ENCODE measurements at places on chromosomes 12 and 14.

DNA sequence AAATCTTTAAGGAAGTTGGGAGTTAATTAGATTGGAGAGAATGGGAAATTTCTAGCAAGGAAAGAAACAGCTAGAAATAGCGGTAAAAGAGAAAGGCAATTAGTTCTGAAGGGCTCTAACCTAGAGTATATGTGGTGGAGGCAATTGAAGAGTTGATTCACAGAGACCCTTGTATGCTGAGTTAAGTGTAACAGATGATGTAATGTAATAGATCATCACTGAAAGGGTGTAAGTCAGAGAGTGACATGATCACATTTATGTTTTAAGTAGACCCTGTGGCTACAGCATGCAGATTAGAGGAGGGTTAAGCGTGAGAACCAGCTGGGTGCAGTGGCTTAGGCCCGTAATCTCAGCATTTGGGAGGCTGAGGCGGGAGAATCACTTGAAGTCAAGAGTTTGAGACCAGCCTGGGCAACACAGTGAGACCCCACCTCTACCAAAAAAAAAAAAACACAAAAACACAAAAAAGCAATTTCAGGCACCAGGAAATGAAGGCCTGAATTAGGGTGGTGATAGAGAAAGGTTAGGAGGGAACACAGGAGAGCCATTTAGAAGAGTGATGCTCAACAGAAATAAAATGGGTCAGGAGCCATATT, 3.0 kb downstream of the RBP5 start:
- DNase-seq: no peak

- no peak for DNase-seq
These were observed 112.5 kb upstream of the MED13L start for GRCh38 chr12:116389990-116390389.

GRCh38 chr14:104239185-104239775, 100.9 kb downstream of the KIF26A start:
- DNase-seq: no peak

DNA sequence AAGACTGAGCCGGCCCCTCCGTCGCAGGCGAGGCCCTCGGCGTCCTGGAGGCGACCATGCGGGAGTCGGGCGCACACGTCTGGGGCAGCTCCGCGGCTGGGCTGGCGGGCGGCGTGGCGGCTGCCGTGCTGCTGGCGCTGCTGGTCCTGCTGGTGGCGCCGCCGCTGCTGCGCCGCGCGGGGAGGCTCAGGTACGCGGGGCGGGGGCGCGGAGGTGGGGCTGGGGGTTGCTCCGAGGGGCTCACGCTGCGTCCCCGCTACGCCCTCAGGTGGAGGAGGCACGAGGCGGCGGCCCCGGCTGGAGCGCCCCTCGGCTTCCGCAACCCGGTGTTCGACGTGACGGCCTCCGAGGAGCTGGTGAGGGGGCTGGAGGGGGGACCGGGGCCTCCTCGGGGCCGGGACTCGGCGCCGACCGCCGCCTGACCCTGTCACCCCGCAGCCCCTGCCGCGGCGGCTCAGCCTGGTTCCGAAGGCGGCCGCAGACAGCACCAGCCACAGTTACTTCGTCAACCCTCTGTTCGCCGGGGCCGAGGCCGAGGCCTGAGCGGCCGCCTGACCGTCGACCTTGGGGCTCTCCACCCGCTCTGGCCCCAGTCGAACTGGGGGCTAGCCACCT, 7.8 kb downstream of the AMN start:
- no peak for DNase-seq

DNA sequence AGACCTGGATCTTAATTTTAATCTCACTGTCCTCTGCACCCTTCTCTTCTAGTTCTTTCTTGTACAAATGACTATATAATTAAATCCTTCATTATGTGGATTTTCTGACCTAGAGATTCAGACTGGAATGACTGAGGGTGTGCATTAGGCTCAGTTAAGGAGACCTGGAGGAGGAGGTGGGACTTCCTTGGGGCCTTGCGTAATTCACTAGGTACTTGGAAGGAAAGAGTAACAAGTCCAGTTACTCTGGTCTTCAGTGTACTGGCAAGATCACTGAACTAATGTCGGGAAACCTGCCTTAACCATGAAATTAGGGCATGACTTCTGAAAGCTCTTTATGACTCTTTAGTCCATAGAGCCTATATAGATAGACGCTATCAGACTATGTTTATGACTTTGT, 441.4 kb downstream of the EGLN3 start:
- DNase-seq: no peak

- no peak for DNase-seq
These were observed 45.9 kb downstream of the NOC4L start for GRCh38 chr12:132190012-132190755.

DNA sequence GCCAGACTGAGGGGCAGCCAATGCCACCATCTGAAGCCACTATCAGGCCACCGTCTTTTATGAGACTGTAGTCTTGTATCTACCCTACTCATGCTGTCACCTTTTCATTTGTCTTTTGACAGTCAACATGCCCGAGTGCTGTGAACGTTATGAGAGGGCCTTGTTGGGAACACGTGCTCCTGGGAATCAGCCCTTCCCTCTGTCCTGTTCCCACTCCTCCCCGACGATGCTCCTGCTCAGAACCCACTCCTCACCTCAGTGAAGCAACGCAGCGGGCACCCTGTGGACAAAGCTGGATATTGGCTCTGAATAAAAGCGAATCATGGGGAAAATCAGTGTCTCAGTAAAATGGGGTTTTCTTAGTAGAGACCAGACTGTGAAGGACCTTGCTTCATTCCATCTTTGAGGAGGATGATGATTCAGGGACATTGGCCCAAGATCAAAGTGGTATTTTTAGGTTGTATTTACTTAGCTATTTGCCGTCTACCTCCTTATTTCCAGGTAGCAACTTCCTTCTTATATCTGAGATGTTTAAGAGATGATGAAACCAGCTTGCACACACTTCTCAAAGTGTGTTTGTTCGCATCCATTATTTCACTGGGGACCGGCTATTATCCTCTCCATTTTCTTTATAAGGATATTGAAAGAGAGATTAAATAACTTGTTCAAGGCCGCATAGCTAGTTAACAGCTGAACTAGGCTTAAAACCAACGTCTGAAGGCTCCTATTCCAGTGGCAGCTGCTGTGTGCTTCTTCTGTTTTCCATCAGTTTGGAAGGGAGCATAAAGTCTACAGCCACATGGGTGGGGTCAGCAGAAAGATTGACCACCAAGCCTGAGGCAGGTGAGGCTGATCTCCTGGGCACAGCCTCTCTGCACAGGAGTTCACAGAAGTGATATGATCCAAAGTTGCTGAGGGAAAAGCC, 43.9 kb upstream of the CTDSP2 start:
- DNase-seq: no peak

- no peak for DNase-seq
These were observed 11.4 kb downstream of the RIOX1 start for GRCh38 chr14:73502017-73502619.

GRCh38 chr14:100348784-100349685, 25.9 kb downstream of the SLC25A47 start:
- DNase-seq: no peak

GRCh38 chr12:55997535-55997859, 421 bp downstream of the SUOX start:
- no peak for DNase-seq

Measured in GDM1 (cell line).